ENCODE measurements at places on chromosomes 5 and 9.

- no peak for DNase-seq
Measured at GRCh38 chr9:71858812-71859211, 52.2 kb downstream of the ABHD17B start.

DNA sequence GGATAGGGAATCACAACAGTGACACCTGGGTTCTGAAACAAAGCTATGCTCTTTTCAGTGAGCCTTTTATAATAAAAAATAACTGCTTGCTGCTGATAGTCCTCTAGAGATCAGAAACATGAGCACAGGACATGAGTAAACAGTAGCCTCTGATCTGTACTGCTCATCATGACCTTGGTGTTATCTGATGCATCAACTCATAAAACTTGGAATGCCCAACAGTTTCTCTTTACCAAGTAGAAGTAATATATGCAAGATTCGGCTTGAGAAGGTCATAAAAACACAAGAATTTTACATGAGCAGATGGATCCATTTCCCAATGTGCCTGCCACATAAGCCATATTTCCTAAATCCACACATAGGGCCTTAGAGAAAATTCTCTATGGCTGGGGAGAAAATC is 318.3 kb upstream of the GRAMD2B start:
- DNase-seq: no peak

DNA sequence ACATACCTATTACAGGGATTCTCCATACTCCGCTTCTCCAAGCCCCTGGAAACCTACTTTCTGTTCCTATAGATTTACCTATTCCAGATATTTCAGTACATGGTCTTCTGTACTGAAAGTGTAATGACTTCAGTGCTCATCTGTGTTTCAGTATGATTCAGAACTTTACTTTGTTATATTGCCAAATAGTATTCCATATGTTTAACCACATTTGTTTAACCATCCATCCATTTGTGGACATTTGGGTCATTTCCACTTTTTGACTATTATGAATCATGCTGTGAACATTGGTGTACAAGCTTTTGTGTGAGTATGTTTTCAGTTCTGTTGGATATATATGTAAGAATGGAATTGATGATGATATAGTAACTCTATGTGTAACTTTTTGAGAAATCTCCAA is 188.9 kb downstream of the PDZD2 start:
- DNase-seq: no peak

- DNase-seq: peak; percentile 37
Measured at GRCh38 chr5:95861221-95861863, 38.8 kb upstream of the GLRX start.

DNA sequence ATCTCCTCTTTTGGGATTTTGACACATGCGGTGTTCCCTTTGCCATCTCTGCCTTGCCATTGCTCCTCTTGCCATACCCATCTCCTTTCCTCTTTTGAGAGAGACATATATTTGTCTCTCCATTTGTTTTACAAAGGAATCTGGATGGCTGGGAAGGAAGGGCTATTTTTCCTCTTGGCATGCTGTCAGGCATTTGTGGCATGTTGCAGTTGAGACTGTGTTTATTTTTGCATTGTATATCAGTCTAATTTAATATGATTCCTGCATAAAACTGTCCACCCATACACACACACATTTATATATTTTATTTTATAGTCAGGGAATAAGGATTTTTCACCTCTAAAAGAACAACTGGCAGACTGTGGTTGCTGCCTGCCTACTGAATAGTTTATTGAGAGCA is 1105.8 kb upstream of the SEMA6A start:
- DNase-seq: no peak

GRCh38 chr5:77568082-77568481 is 70.4 kb downstream of the OTP start:
- no peak for DNase-seq

GRCh38 chr5:91499943-91500531 is 116.9 kb upstream of the ARRDC3 start:
- DNase-seq: no peak

GRCh38 chr5:91058575-91058974 is 324.5 kb downstream of the ARRDC3 start:
- DNase-seq: no peak

- no peak for DNase-seq
Measured at GRCh38 chr5:22780756-22781155, 72.4 kb downstream of the CDH12 start.

DNA sequence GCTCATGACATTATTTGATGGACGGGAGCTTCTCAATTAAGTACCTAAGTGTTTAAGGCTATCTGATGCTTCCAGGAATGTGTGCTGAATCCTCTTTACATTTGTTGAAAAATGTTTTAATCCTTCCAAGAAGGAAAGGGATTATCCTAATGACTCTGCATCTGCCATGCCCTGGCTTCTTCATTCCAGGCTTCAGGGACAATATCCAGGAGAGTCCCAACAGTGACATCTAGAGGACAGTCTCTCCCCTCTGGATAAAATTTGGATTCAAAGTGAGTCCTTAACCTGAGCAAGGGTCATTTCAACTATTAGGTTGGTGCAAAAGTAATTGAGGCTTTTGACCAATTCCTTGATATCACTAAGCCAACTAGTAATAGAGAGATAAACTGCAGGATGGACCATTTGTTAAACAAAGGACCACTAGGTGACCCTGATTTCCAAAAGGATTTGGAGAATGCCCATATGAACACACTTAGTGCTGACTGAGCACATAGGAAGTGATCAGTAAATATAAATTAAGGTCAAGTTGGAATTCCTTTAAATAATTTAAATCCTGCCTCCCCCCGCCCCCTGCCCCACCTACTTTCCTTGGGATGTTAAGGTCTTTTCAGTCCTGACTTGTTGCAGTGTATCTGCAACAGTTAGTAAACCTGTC is 19.1 kb downstream of the TNFSF8 start:
- DNase-seq: no peak

- no peak for DNase-seq
Measured at GRCh38 chr9:71941060-71941568, 29.7 kb downstream of the C9orf85 start.
